ENCODE measurements at places on chromosomes 4 and X. TPM values are rescaled to one million over a fixed set of nuclear protein-coding genes. Genes with fewer than 3 reads are reported as not detected.

- no peak overlapping the region for H3K27ac ChIP-seq
- H3K4me1 ChIP-seq, result no peaks in the 10 kb centered on the region
- DNase-seq, result no peak
- H3K4me3 ChIP-seq, result no peak overlapping the region
- no peaks in the 10 kb centered on the region for H3K36me3 ChIP-seq
Observed at GRCh38 chr4:118326585-118326984, 26.2 kb downstream of the PRSS12 start.

DNA sequence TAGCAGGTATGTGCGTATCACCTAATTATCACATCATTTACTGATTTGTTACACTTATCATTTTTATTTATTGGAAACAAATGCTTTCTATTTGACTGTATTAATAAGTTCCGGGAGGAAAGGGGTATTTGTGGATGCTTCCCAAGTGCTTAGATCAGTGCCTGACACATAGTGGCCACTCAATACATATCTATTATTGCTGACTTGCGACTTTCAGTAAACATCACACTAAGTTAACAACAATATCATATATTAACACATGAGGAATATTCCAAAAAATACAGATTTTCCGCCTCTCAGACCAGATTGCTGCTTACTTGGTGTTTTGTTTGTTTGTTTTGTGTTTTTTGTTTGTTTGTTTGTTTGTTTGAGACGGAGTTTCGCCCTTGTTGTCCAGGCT is 52.6 kb upstream of the ZFP42 start:
- no peak for DNase-seq
- no peaks in the 10 kb centered on the region for H3K4me1 ChIP-seq
- H3K27me3 ChIP-seq, result no peaks in the 10 kb centered on the region
- no peak overlapping the region for H3K27ac ChIP-seq

GRCh38 chr4:42628740-42629139 is 28.2 kb downstream of the ATP8A1 start:
- peaks cover under 1% of the 10 kb centered on the region for H3K36me3 ChIP-seq
- H3K4me3 ChIP-seq, result no peak overlapping the region
- DNase-seq, result no peak
- H3K27me3 ChIP-seq, result no peaks in the 10 kb centered on the region

- H3K4me3 ChIP-seq, result no peak overlapping the region
- no peak overlapping the region for H3K27ac ChIP-seq
- no peaks in the 10 kb centered on the region for H3K27me3 ChIP-seq
- no peaks in the 10 kb centered on the region for H3K36me3 ChIP-seq
Observed at GRCh38 chrX:124931958-124932357, 387.7 kb upstream of the TEX13C start.

DNA sequence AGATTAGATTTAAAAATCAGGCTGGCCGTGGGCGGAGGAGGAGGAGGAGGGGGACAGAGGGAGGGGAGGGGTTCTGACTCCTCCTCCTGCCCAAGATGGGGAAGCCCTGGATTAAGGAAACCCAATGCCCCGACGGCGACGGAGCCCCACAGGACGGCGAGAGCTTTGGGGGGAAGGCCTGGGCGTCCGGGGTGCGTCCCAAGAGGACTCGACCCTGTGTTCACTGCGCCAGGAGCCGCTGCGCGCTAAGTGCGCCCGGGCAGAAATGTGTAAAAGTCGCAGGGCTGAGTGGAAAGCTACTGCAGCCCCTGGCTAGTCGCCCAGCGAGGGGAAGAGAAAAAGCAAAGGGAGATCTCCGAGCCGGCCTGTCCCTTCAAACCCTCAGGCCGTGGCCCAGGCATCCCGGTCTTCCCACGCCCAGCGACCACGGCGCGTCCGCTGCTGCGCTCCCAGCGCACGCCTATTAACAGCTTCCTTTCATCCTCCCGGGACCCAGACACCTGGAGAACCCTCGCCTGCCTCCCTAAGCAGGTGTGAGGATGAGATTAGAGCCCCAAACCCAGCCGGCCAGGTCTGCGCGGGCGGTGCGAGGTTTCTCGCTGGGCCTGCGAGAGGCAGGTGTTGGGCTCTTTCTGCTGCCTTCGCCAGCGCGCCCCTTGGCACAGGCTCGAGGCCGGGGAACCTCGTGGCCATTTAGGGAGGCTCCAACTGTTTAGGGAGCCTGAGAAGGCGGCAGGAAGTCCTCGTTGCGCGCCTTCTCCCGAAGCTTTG is 1.4 kb upstream of the RPS6KA3 start:
- H3K27me3 ChIP-seq, result no peaks in the 10 kb centered on the region
- peak overlapping the region; percentile 72 for H3K4me3 ChIP-seq
- DNase-seq, result peak; percentile 69
- no peaks in the 10 kb centered on the region for H3K36me3 ChIP-seq
- H3K27ac ChIP-seq, result peak overlapping the region; percentile 84

DNA sequence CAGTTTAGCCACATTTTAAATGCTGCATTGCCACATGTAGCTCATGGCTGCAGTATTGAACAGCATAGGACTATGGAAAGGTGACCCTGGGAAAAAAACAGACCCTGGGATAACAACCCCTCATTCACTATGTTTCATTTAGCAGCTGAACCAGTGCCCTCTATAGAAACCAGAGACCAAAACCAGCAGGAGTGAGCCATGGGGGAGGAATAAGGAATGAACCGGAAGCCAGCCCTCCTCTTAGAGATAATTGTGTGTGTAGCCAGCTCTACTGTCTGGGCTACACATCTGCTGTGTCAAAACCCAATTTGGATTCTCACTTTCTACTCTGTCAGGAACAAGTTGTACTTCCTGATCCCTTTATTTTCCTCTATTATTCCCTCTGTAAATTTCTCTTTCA is 158.5 kb upstream of the S100G start:
- DNase-seq, result no peak
- no peak overlapping the region for H3K27ac ChIP-seq
- no peaks in the 10 kb centered on the region for H3K4me1 ChIP-seq
- no peaks in the 10 kb centered on the region for H3K27me3 ChIP-seq
- H3K4me3 ChIP-seq, result no peak overlapping the region
- no peaks in the 10 kb centered on the region for H3K36me3 ChIP-seq

GRCh38 chr4:41839916-41840854 is 91.7 kb upstream of the PHOX2B start:
- H3K36me3 ChIP-seq, result no peaks in the 10 kb centered on the region
- H3K4me3 ChIP-seq, result no peak overlapping the region
- no peaks in the 10 kb centered on the region for H3K4me1 ChIP-seq

DNA sequence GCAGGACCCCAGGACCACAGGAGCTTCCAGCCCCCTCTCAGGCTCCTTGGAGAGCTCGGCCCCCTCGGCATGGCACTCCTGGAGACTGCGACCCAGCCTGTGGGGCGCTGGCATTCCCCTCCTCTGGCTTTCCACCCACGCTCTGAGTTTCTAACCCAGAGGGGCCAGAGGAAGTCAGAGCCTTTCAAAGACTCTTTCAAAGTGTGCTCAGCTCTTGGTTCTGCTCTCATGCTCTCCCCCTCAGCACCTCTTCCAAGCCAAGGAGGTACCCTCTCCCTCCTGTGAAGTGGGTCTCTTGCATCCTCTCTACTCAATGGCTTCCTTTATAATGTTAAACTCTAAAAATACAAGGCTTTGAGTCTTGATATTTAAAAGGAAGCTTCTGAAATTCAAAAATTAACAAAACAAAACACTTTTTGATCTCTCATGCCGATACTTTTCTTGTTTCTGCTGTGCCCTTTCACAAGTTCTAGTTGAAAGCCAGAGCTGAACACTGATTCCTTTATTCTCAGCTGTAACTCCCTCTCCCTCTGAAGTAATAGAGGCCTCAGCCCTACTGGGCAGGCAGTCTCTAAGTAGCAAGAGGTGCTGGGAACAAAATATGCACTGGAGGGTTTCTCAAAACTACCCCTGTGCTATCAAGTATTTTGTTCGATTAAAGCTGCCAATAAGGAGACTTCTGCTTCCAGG is 82.8 kb downstream of the NAT8L start:
- H3K27ac ChIP-seq, result no peak overlapping the region
- H3K4me1 ChIP-seq, result no peaks in the 10 kb centered on the region
- H3K36me3 ChIP-seq, result no peaks in the 10 kb centered on the region
- no peak overlapping the region for H3K4me3 ChIP-seq
- H3K27me3 ChIP-seq, result no peaks in the 10 kb centered on the region
- DNase-seq, result peak; percentile 37

DNA sequence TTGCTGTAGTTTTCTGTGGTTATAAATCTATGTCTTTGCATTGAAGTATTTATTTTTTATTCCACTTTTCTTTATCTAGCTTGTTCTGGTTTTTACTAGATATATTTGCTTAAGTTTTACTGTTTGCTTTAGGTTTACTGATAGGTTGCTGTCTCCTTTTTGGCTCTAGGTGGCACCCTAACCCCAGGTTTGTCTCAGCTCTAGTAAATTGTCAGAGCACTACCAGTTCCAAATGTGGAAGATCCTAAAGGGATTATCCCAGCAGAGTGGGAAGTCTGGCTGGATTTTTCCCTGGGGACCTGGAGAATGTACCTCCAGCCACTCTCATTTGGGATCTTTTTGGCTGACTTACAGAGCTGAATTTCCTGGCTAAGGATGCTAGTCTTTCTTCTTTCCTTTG is 106.1 kb downstream of the PBDC1 start:
- H3K4me3 ChIP-seq, result no peak overlapping the region
- DNase-seq, result peak; percentile 81
- no peaks in the 10 kb centered on the region for H3K27me3 ChIP-seq
- H3K36me3 ChIP-seq, result no peaks in the 10 kb centered on the region
- H3K27ac ChIP-seq, result no peak overlapping the region
- no peaks in the 10 kb centered on the region for H3K4me1 ChIP-seq

- DNase-seq, result no peak
- no peak overlapping the region for H3K4me3 ChIP-seq
- H3K4me1 ChIP-seq, result no peaks in the 10 kb centered on the region
- no peaks in the 10 kb centered on the region for H3K27me3 ChIP-seq
- H3K27ac ChIP-seq, result no peak overlapping the region
- no peaks in the 10 kb centered on the region for H3K36me3 ChIP-seq
Observed at GRCh38 chr4:187469627-187470026, 525.9 kb upstream of the ZFP42 start.

The FAM9B gene
- not detected for total RNA-seq

The PASD1 gene
- total RNA-seq, result not detected

The ADAMTS3 gene
- not detected for total RNA-seq

The GPRASP2 gene
- total RNA-seq, result not detected

The DUSP9 gene
- total RNA-seq, result not detected
